Memory B cell (primary cell): ENCODE measurements at places on chromosomes 12 and 14.

DNA sequence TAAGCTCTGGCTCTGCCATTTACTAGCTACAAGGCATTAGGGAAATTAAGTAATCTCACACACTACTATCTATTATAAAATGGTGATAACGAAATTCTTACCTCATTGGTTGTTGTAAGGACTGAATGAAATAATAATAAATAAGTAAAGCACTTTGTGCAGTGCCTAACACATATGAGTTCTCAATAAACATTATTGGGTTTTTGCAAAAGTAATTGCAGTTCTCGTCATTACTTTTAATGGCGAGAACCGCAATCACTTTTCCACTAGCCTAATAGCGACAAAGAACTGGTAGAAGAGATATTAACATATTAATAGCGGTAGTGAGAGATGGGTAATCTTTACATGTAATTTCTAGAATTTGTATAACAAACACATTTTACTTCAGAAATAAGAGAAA lies 9.2 kb downstream of the KRT77 start:
- no peak for DNase-seq

DNA sequence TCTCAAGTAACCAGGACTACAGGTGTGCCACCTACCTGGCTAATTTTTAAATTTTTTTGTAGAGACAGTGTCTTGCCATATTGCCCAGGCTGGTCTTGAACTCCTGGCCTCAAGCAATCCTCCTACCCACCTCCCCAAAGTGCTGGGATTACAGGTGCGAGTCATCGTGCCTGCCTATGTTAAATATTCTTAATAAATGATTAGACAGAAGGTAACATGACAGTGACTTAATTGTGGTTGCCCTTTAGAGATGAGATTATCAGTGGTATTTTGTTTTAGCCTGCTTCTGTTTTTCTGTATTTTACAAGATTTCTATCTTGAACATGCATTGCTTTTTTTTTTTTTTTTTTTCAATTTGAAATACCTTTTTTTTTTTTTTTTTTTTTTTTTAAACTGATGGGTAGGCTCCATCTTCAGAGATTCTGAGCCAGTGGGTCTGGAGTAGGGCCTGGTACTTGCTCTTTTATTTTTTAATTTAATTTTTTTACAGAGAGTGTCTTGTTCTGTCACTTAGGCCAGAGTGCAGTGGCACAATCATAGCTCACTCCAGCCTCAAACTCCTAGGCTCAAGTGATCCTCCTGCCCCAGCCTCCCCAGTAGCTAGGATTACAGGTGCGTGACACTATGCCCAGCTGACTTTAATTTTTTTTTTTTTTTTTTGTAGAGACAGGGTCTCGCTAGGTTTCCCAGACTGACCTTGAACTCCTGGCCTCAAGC lies 88.4 kb downstream of the BORCS5 start:
- DNase-seq: no peak

- DNase-seq: no peak
Measured at GRCh38 chr12:123767613-123768012, 5.5 kb downstream of the DNAH10 start.

- DNase-seq: no peak
Measured at GRCh38 chr12:132116709-132117557, 27.2 kb downstream of the DDX51 start.

DNA sequence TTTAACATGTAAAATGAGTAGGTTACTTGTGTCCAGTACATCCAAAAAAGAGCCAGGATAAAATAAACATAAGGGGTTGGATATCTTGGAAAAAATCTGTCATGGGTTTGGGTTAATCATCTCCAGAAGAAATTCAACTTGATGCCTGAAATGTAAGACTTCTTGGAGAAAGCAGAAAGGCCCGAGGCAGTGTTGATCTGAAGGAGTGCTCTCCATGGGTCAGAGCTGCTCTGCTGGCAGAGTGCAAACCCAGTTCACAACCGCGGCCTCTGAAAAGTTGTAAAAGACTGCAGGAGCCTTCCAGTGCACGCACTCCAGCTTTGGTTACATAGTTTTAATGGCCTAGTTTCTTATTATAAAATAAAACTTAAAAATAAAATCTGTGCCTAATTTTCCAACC lies 97.3 kb upstream of the ALX1 start:
- no peak for DNase-seq

GRCh38 chr14:63224196-63224595 lies 20.0 kb downstream of the RHOJ start:
- DNase-seq: no peak

DNA sequence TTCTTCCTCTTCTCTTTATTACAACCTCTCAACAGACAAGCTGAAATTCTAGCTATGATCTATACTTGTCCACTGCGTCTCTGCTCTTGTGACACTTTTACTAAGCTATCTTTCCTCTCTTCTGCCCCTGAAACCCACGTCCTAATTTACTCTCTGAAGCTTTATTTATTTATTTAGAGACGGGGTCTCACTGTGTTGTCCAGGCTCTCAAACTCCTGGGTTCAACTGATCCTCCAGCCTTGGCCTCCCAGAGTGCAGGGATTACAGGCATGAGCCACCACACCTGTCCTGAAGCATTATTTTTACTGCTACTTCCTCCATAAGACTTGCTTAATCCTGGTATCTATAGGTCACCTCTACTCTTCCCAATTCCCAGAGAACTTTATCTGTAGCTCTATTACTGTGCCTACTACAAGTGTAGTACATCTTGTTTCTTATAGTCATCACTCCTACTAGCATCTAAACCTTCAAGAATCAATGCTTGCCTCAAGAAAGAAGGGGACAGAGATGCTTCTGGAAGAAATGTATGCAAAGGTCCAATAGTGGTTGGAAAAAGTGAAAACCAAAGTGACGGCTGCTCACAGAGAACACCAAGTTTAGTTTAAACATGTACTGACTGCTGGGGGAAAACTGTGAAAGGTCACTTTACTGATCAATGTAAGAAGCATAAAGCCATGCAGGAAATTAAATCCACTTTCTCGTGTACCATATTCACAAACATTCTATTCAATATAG lies 61.3 kb downstream of the MED13L start:
- no peak for DNase-seq

DNA sequence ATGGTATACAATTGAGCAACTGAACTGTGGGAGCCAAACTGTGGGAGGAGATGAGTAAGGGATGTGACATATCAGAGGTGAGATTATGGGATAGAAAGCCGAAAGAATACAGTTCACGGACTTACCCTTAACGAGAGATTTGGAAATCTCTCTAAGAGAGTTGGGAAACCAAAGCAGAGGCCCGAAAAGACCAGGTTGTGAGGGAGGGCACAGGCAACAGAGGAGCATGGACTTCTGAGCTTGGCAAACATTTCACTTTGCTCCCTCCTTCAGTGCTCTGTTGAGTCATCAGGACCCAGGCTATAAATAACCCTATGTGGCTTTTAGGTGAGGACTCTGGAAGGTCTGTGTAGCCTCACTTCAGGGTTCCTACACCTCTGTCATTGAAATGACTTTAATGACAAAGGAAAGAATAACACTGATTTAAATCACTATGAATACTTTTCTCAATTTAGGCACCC lies 120.6 kb downstream of the TGFB3 start:
- DNase-seq: no peak

GRCh38 chr12:19574601-19575000 lies 135.3 kb downstream of the AEBP2 start:
- DNase-seq: no peak
